ENCODE measurements at places on chromosomes 1 and 21.

GRCh38 chr1:193580419-193580818, 394.0 kb upstream of the B3GALT2 start:
- DNase-seq: no peak

- peak; percentile 34 for DNase-seq
Observed at GRCh38 chr1:245261786-245262185, 107.0 kb downstream of the KIF26B start.

DNA sequence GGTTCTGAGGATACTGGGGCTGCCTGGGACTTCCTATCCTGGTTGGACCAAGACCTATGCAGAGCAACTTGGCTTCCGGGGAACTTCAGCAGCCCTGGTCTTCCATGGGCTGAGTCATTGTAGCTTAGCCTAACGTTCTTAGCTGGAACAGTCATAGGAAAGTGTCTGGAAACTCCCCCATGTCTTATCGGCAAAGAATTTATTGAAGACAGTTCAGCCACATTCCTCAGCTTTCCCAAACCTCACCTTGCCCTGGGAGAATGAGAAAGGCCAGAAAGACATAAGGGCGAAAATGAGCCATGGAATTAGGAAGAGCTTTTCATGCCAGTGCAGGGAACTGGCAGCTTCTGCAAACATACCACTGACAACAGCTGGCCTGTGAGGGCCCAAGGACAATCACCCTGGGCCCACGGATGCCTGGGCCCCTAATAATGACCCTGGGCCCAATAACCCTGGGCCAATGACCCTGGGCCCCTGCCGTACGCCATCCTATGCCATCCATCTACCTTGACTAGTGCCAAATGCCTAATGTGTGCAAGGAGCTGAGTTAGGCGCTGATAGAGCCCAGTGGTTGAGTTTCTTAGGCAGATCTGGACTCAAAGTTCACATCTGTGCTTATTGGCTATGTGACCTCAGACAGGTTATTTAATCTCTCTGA, 114.4 kb upstream of the GADD45A start:
- DNase-seq: no peak

DNA sequence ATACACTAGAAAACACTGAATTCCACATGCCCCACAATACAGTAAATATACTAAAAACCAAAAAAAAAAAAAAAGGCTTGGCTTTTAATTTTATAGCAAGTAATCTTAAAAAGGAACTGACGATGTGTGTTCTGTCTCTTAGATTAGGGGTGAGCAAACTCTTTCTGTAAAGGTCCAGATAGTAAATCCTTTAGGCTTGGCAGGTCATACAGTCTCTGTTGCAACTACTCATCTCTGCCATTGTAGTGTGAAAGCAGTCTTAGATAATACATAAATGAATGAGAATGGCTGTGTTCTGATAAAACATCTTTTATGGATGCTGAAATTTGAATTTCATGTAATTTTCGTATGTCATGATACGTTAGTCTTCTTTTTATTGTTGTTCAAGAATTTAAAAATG, 150.2 kb downstream of the SLC30A10 start:
- DNase-seq: no peak

- DNase-seq: no peak
Observed at GRCh38 chr1:56533621-56534020, 45.7 kb downstream of the PLPP3 start.
